ENCODE measurements at places on chromosomes 1 and 21. TPM values are rescaled to one million over a fixed set of nuclear protein-coding genes. Genes with fewer than 3 reads are reported as not detected.

CACNA1S gene
- total RNA-seq: not detected

RPRD2 gene
- 9.0 TPM for total RNA-seq

SPRR4 gene
- not detected for total RNA-seq

SLC30A2 gene
- 2.2 TPM for total RNA-seq

ACKR1 gene
- total RNA-seq: not detected

CHD5 gene
- total RNA-seq: under 0.01 TPM

GJA5 gene
- total RNA-seq: 203 TPM

PALMD gene
- total RNA-seq: not detected

PLD5 gene
- total RNA-seq: 5.1 TPM

SLC22A15 gene
- 3.9 TPM for total RNA-seq

CXADR gene
- total RNA-seq: 0.39 TPM

A3GALT2 gene
- not detected for total RNA-seq

TSPAN1 gene
- 8.6 TPM for total RNA-seq

SPRR2F gene
- total RNA-seq: not detected

NOS1AP gene
- 6.3 TPM for total RNA-seq

SAMD13 gene
- total RNA-seq: 0.39 TPM

NAV1 gene
- 47.7 TPM for total RNA-seq

C2CD4D gene
- total RNA-seq: 0.33 TPM

SRSF11 gene
- total RNA-seq: 146 TPM

CA6 gene
- not detected for total RNA-seq

HSD11B1 gene
- 0.22 TPM for total RNA-seq

TMEM52 gene
- 0.54 TPM for total RNA-seq

C1orf87 gene
- not detected for total RNA-seq

SMCP gene
- not detected for total RNA-seq

CD48 gene
- total RNA-seq: not detected

NEK7 gene
- 144 TPM for total RNA-seq

PAPPA2 gene
- 1.1 TPM for total RNA-seq

PGLYRP4 gene
- not detected for total RNA-seq

FHAD1 gene
- total RNA-seq: not detected

LDLRAD1 gene
- not detected for total RNA-seq

RASSF5 gene
- 2.3 TPM for total RNA-seq

PERM1 gene
- total RNA-seq: 0.39 TPM

SHISAL2A gene
- 1.6 TPM for total RNA-seq

LGR6 gene
- 0.76 TPM for total RNA-seq

CELA2B gene
- not detected for total RNA-seq

S100A1 gene
- not detected for total RNA-seq

RRP15 gene
- total RNA-seq: 2.0 TPM

CELA3B gene
- not detected for total RNA-seq

CHI3L2 gene
- 3.5 TPM for total RNA-seq

LAD1 gene
- 33.3 TPM for total RNA-seq

BARHL2 gene
- not detected for total RNA-seq

KCNK2 gene
- total RNA-seq: 0.11 TPM

HSD3B1 gene
- total RNA-seq: not detected

AADACL4 gene
- total RNA-seq: not detected

RSPO1 gene
- total RNA-seq: not detected

LAMB3 gene
- total RNA-seq: 218 TPM

CNN3 gene
- total RNA-seq: 197 TPM

LRRC7 gene
- not detected for total RNA-seq

TNNT2 gene
- total RNA-seq: 1.4 TPM

ZNF683 gene
- not detected for total RNA-seq

HPCA gene
- total RNA-seq: under 0.01 TPM

KRTAP11-1 gene
- not detected for total RNA-seq

NEGR1 gene
- under 0.01 TPM for total RNA-seq

ATP1A4 gene
- 2.4 TPM for total RNA-seq

DIO1 gene
- not detected for total RNA-seq
